ENCODE measurements at places on chromosomes 11 and 22.

DNA sequence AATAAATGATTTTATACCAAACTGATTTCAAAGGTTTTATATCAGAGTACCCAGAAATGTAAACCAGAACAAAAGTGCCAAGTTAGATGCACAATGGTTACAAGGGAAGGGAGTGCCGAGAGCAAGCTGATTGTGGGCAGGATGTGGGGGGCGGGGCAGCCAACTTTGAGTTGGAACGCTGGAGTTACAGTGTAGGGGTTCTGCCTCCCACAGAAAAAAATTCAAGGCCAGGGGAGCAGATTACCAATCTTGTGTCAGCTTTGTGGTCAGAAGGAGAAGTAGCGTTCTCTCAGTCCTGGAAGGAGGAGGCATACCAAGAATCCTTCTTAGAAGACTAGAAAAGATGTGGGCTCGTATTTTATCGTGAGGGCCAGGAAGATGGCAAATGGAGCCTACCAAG lies 15.9 kb upstream of the POU2AF2 start:
- DNase-seq: no peak

GRCh38 chr11:129237880-129238638 lies 45.9 kb upstream of the ARHGAP32 start:
- peak; percentile 13 for DNase-seq

DNA sequence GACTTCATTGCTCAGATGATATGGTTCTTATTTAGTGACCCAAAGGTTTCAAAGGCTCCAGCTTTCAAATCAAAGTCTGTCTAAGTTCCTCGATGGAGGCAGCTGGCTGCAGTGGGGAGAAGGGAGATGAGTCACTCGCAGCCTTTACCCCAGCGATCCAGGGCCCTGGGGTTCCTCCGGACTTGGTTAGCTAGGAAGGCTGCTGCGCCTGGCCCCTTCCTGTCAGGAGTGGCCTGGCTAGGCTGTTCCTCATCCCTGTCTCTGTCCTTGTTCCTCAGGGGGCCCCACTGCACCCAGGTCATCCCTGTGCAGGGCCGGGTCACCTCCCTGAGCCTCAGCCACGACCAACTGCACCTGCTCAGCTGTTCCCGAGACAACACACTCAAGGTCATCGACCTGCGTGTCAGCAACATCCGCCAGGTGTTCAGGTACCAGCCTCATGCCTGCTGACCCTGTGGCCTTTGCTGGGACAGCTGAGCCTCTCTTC lies 13.9 kb downstream of the ATG16L2 start:
- DNase-seq: no peak

GRCh38 chr11:125163431-125164063 lies 1.0 kb upstream of the PKNOX2 start:
- no peak for DNase-seq

DNA sequence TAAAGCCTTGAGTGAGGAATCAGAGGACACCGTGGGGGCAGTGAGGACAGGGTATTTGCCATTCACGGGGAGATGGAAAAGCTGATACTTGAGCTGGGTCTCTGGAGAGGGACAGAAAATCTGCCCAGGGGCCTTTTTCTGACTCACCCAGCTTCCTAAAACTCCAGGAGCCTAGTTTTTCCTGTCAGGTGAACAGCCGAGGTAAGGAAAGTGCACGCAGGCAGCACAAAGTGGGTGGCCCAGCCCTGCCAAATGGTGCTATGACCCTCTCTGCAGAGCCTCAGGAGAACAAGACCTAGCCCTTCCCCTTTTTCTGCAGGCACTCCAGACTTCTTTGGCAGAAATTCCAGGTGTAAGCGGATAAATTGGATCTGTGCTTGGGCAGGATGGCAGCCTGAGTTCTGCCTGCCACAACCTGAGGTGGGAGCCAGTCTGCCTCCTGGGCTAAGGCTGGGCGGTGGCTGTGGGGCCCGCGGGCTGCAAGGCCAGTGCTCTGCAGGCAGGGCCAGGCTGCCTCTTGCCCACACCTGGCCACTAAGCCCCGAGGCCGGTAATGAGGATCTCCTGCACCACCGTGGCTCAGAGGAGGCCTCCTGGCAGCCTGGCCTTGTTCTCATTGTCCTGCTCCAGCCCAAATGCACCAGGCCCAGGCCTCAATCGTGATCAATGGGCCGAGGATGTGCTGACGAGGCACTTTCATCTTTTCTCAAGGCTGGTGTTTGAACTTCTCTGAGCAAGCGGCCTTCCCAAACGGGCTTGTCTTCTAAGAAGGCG lies 72.9 kb upstream of the LMO1 start:
- DNase-seq: no peak

- DNase-seq: no peak
These were observed 43.3 kb upstream of the EP300 start for GRCh38 chr22:41048791-41049717.

- no peak for DNase-seq
These were observed 45.3 kb downstream of the SMIM38 start for GRCh38 chr11:69201066-69201365.

- DNase-seq: no peak
These were observed 369 bp downstream of the DHCR7 start for GRCh38 chr11:71447791-71448256.

DNA sequence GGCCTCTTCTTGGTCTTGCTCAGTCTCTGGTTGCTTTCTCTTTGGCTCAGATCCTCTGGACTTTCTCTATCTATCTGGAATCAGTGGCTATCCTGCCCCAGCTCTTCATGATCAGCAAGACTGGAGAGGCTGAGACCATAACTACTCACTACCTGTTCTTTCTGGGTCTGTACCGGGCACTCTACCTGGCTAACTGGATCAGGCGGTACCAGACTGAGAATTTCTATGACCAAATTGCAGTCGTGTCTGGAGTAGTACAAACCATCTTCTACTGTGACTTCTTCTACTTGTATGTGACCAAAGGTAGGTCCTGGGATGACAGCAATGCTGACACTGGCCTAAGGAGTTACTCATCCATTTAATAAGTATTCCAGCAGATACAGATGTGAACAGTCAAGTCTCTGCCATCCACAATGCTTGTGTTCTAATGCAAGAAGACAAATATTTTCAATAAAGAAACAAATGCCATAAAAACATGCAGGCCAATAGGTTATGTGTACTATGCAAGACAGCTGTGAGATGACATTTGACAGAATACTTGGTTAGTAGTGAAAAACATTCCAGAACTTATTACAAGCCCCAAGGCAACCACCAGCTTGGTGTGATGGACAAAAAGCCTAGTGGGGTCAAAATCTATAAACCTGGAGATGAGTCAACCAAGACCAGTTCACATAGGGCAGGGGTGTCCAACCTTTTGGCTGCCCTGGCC lies 13.4 kb downstream of the KDELR3 start:
- DNase-seq: no peak

DNA sequence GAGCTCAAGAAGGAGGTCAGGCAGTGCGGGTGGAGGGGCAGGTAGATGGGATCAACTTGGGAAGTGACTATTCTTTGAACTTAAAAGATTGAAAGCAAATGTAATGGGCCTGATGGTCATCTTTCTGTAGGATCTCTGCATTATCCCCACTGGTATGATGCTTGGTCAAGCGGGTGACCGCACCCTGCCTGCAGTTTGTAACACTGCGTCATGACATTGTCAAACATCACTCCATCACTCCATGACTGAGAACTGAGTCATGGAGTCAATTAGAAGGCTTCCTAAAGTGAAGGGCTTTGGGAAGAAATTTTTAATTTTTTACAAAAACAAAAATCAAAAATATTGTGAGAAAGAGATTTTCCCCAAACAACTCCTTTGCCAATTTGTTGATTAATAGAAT lies 62.4 kb upstream of the BMAL1 start:
- no peak for DNase-seq
